Stomach (tissue), 19 donors: ENCODE measurements at places on chromosomes 16 and 17. TPM values are rescaled to one million over a fixed set of nuclear protein-coding genes. Genes with fewer than 3 reads are reported as not detected.

Gene MPV17L
- 1.9 TPM for polyA plus RNA-seq

DNA sequence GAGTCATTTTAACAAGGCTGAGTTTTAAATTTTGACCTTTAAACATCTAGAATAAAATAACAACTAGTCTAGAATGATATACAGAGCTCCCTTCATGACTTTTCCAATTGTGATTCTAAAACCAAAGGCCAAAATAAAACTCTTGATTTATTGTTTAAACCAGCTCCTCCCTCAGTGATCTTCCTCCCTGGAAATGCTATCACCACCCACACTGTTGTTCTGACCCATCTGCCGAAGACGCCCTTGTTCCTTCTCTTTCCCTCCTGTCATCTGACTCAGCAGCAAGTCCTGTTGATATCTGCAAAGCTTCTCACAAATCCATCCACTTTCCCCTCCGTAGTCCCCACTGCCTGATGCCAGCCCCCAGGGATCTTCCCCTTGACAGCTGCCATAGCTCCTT is 231.6 kb upstream of the DYNLRB2 start:
- DNase-seq = no peak

DNA sequence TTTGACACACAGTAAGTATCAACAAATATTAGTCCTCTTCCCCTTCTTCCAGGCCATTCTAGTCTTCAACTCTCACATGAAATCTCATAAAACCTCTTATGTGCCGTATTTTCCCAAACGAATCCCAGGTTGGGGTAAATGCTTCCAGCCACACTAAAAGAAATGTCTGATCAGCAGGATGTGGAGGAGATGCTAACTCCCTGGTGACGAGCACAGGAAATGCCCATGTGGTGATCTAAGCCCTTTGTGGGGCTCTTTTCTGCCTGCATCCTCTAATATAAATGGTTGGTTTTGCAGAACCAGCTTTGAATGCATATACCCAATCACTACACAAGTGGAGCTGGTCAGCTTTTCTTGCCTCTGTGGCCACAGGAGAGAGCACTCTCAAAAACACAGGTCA is 498.2 kb upstream of the ERCC4 start:
- DNase-seq = no peak

- peak; percentile 4 for DNase-seq
These were observed 82.1 kb upstream of the CLEC18B start for GRCh38 chr16:74503412-74503811.

DNA sequence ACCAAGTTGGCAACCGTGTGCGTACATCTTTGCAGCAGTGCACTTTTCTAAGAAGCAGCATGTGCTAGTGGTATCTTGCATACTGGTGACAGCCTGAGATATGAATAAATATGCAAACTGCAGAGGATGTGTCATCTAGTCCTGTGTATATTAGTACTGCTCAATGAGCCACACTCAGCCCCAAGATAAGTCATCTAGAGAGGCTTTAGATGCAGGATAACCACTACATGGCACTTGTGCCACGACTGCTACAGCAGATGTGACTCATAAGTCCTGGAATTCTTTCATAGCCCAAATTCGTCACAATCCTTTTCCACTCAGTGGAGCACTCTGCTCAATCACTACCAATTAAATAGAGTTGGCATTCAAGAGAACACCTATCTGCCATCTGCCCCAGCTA is 171.5 kb downstream of the AXIN2 start:
- no peak for DNase-seq

DNA sequence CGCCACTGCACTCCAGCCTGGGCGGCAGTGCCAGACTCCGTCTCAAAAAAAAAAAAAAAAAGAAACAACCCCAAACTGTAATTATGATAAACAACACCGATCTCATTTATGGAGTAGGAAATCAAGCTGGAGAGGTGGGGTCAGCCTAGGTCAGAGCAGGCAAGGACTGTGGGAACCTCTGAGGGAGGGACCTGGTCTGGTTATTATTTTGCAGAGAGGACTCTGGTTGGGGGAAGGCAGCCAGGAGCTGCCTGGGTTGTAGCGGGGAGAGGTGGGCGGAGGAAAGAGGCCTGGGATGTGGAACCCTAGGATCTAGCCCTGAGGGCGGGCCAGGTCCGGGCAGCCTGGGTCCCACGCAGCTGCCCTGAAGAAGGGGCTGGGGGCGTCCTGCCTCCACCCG is 10.9 kb upstream of the HS3ST6 start:
- DNase-seq = peak; percentile 61

Gene TPSG1
- 1.2 TPM for polyA plus RNA-seq

Gene CETP
- polyA plus RNA-seq = 0.19 TPM

- no peak for DNase-seq
These were observed 2265.1 kb downstream of the TP53TG3F start for GRCh38 chr16:35724551-35724950.
